Activated T-cell treated with anti-CD3 and anti-CD28 coated beads, Interleukin-2, amount 50 U/mL, for 72 hours (primary cell): ENCODE measurements at places on chromosomes 5 and 9.

GRCh38 chr5:110536120-110537115, 190.1 kb downstream of the TMEM232 start:
- H3K4me3 ChIP-seq: no peak overlapping the region
- no peak for DNase-seq
- no peaks in the 10 kb centered on the region for H3K36me3 ChIP-seq
- H3K4me1 ChIP-seq: no peaks in the 10 kb centered on the region

DNA sequence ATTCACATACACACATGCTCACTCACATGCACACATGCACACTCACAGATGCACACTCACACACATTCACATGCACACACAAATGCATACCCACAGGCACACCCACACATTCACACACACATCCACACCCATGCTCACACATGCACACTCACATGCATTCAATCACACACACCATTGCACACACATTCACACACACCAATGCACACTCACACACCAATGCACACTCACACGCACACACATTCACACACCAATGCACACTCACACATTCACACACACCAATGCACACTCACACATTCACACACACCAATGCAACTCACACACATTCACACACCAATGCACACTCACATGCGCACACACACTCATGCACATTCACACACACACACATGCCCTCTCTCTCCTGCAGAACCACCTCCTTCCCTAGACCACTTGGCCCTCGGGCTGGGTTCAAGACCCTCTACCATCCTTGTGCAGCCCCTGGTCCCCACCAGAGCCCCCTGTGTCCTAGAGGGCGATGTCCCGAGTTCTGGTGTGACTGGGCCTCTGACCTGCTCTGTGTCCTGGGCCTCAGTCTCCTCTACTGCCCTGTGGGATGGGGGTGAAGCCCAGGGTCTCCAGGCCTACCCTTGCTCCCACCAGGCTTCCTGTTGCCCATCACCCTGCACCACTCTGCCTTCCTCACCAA, 139.0 kb downstream of the OLFM1 start:
- no peak overlapping the region for H3K4me3 ChIP-seq
- H3K36me3 ChIP-seq: no peaks in the 10 kb centered on the region
- H3K27ac ChIP-seq: no peak overlapping the region
- no peaks in the 10 kb centered on the region for H3K27me3 ChIP-seq

GRCh38 chr5:142976861-142977260, 206.7 kb downstream of the ARHGAP26 start:
- H3K4me1 ChIP-seq: peaks cover 37% of the 10 kb centered on the region
- peak; percentile 12 for DNase-seq
- no peaks in the 10 kb centered on the region for H3K36me3 ChIP-seq

DNA sequence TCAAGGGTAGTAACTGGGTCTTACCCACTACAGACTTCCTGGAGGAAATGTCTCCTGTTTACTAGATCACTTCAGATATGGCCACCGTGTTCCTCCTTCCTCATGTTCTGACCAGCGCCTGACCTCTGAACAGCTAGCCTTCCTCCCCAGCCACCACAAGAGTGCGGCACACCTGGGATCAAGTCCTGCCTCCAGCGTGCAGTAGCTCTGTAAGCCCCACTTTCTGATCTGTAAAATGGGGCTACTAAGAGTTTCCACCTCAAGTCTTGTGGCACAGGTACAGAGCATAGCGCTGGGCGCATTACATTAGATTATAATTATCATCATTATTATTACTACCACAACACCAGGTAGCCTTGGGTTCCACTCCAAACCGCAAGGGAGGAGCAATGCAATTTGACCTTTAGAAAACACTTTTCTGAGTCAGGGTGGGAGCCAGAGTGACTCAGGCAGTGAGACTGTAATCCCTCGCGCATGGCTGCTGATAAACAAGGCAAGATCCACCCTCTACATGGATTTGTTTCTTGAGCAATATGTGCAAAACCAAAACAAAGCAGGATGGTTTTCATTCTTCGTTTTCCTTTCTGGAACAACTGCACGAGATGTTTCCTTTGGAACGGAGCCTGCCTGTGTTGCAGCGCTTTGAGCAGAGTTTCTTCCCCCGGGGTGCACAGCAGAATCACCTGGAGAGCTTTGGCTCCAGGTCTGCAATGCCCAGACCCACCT, 65.0 kb upstream of the ANGPTL2 start:
- H3K36me3 ChIP-seq: no peaks in the 10 kb centered on the region
- DNase-seq: no peak
- no peak overlapping the region for H3K4me3 ChIP-seq
- no peaks in the 10 kb centered on the region for H3K4me1 ChIP-seq
- no peaks in the 10 kb centered on the region for H3K27me3 ChIP-seq
- no peak overlapping the region for H3K27ac ChIP-seq

GRCh38 chr5:107135391-107135790, 535.3 kb downstream of the EFNA5 start:
- H3K27me3 ChIP-seq: no peaks in the 10 kb centered on the region
- no peak overlapping the region for H3K4me3 ChIP-seq
- no peaks in the 10 kb centered on the region for H3K36me3 ChIP-seq

DNA sequence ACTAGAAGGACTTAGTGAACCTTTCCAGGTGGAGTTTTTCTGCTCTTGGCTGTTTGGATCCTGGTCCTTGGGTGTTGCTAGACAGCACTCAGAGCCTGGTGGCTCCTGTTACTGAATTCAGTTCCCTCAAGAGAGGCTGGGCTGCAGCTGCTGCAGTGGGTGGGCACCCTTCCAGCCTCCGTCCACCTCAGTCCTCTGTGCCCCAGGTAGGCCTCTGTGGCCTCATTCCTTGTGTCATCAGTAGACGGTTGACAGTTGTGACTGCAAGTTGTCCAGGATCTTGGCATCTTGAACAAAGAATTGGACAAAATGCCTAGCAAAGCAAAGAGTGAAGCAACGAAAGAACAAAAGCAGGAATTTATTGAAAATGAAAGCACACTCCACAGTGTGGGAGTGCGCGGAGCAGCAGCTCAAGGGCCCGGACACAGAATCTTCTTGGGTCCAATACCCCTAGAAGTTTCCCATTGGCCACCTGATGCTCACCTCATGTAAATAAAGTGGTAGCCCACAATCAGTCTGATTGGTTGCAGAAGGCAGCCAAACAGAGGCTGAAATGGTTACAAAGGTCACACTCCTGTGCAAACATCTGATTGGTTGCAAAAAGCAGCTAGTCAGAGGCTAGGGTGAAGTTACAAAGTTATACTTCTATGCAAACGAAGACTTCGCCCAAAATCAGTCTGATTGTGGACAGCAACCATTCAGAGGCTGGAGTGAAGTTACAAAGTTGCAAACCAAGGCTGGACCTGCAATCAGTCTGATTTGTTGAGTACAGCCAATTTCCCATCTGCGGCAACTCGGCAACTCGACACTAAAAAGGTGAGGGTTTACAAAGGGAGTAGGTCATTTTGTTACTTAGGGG, 40.1 kb downstream of the F2R start:
- H3K4me1 ChIP-seq: no peaks in the 10 kb centered on the region
- H3K4me3 ChIP-seq: no peak overlapping the region
- no peaks in the 10 kb centered on the region for H3K36me3 ChIP-seq
- H3K27ac ChIP-seq: no peak overlapping the region
- peaks cover 8% of the 10 kb centered on the region for H3K27me3 ChIP-seq

DNA sequence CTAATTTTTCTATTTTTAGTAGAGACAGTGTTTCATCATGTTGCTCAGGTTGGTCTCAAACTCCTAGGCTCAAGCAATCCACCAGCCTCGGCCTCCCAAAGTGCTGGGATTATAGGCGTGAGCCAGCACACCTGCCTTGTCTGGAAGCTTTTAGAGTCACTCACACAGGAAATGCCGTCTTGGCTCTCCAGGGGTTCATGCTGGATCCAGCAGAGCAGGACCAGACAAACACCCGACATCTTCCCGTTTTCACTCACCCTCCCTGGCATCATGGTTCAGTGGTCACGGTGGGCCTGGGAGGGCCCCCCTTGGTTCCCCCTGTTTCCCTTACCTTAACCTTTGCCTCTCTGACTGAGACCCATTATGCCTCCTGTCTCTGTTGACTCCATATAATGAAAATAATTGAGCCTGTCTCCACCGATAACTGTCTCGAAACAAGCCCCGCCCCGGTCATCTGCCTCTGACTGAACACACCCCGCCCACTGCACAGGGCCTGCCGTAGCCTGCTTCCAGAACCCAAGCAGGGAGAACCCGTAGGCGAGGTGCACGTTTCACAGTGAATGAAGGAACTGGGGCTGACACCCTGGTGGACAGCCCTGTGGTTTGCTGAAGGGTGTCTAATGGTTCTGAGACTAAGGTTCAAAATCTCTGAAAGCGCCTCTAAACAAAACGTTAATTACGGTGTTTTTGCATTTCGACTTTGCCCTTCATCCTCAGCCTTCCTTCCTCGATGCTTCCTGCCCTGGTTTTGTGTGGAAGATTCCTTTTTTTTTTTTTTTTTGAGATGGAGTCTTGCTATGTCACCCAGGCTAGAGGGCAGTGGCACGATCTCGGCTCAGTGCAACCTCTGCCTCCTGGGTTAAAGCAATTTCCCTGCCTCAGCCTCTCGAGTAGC, 39.7 kb upstream of the SPRY4 start:
- no peak for DNase-seq
- H3K36me3 ChIP-seq: no peaks in the 10 kb centered on the region
- H3K4me3 ChIP-seq: no peak overlapping the region
- H3K4me1 ChIP-seq: peaks cover 27% of the 10 kb centered on the region
- H3K27me3 ChIP-seq: no peaks in the 10 kb centered on the region

DNA sequence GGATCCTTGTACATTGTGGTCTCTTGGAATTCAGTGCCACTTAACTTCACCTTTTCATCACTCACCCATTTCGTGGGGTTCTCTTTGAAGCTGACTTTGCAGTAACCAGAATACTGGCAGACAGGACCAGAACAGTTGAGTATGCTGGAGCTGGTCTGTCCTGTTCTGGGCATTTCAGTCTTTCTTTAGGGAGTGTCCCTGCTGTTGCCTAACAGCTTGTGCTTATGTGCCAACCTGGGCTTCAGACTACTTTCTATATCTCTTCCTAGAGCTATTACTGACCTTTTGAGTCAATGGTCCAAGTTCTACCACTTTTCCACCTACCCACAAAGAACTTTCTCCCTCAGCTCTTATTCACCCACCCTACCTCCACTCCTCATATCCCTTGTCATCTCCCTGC, 10.0 kb upstream of the INSL6 start:
- no peaks in the 10 kb centered on the region for H3K27me3 ChIP-seq
- H3K36me3 ChIP-seq: no peaks in the 10 kb centered on the region
- no peak overlapping the region for H3K4me3 ChIP-seq
- no peaks in the 10 kb centered on the region for H3K4me1 ChIP-seq
- H3K27ac ChIP-seq: no peak overlapping the region
- no peak for DNase-seq

- H3K36me3 ChIP-seq: peaks cover 3% of the 10 kb centered on the region
- no peak overlapping the region for H3K4me3 ChIP-seq
- H3K27me3 ChIP-seq: peaks cover 19% of the 10 kb centered on the region
- H3K27ac ChIP-seq: no peak overlapping the region
- no peak for DNase-seq
- H3K4me1 ChIP-seq: no peaks in the 10 kb centered on the region
Measured at GRCh38 chr5:35960328-35960727, 21.9 kb upstream of the CAPSL start.

DNA sequence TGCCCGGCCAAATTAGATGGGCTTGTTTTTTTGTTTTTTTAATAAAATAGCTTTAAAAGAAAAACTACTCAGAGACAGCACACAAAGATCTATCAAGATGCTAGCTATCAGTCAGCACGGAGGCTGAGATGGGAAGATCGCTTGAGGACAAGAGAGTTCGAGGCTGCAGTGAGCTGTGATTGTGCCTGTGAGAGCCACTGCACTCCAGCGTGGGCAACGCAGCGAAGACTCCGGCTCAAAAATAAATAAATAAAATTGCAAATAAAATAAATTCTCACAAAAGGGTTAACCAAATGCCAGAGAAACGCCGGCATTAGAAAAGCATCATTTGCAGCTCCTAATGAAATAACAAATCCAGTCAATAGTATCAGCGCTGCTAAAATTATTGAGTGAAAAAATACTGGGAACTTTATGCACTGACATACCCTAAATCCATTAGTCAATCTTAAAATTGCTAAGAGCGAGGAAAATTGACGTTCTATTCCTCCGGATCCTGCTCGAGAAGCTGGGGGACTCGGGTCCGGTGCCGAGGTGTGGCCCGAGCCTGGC, 681 bp downstream of the CPLANE1 start:
- peak overlapping the region; percentile 87 for H3K4me3 ChIP-seq
- H3K36me3 ChIP-seq: no peaks in the 10 kb centered on the region
- H3K4me1 ChIP-seq: peaks cover 8% of the 10 kb centered on the region
- peak overlapping the region; percentile 57 for H3K27ac ChIP-seq

GRCh38 chr5:75381456-75381855, 44.4 kb downstream of the HMGCR start:
- H3K36me3 ChIP-seq: peaks cover 16% of the 10 kb centered on the region
- H3K27me3 ChIP-seq: no peaks in the 10 kb centered on the region
- no peak overlapping the region for H3K27ac ChIP-seq
- no peaks in the 10 kb centered on the region for H3K4me1 ChIP-seq
- H3K4me3 ChIP-seq: no peak overlapping the region
- no peak for DNase-seq

DNA sequence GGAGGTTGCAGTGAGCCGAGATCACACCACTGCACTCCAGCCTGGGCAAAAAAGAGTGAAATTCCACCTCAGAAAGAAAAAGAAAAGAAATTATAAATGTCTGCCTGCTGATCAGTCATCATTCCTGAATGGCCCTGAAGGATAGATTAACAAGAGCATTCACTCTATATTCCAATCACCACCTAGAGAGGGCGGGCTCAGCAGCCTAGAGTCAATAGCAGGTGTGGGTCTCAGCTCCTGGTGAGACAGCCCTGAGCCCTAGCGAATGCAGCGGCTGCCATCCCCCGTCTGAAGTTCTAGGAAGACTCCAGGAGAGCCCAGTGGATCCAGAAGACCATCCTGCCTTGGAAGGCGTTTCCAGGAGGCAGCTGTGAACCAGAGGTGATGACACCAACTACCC, 12.0 kb downstream of the FBP1 start:
- H3K36me3 ChIP-seq: no peaks in the 10 kb centered on the region
- H3K27ac ChIP-seq: no peak overlapping the region
- peaks cover 1% of the 10 kb centered on the region for H3K4me1 ChIP-seq
- DNase-seq: no peak

DNA sequence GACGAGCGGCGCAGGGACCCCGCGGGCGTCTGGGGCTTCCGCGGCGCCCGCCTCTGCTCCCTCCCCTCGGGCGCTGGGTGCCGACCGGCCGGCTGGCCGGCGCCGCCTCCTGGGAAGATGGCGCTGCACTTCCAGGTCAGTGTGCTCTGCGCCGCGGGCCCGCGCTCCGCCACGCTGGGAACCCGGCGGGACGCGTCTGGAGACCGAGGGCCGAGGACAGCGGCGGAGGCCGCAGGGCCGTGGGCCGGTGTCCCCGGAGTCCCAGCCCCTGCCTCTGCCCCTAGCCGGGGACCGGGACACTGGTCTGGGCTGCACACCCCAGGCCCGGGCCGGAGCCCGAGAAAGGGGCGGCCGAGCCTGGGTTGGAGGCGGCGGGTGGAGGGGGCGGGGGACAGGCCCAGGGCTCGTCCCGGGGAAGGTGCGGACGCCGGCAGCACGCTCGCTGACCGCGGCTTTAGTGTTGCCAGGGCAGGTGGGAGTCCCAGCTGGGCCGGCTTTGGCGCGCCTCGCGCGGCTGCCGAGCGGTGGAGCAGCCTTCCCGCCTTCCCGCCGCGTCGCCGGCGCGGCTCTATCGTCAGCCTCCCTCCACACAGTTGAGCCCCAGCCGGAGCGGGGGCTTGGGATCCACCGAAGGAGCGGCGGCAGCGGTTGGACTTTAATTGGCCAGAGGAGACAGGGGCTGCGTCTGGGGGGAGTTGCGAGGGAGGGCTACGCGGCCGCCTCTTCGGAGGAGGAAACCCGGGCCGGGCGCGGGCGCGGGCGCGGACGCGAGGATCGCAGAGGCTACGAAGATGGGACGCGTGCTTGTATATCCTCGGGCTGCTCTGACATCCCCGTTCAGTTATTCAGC, at the start of gene RANBP17:
Gene RANBP17, plus strand, starts transcription at position 102 of the 850 bp plus-strand sequence.
- no peak for DNase-seq
- H3K27me3 ChIP-seq: peaks cover 38% of the 10 kb centered on the region
- H3K4me3 ChIP-seq: peak within 1 kb of the TSS; percentile 53
- peaks cover 14% of the 10 kb centered on the region for H3K36me3 ChIP-seq
